ENCODE measurements at places on chromosomes 13 and 19. TPM values are rescaled to one million over a fixed set of nuclear protein-coding genes. Genes with fewer than 3 reads are reported as not detected.

C19orf73 gene
- 1.2 TPM for total RNA-seq

C19orf38 gene
- total RNA-seq = not detected

IFI30 gene
- 2.2 TPM for total RNA-seq

TNFSF13B gene
- total RNA-seq = 0.66 TPM

RFPL4A gene
- 0.13 TPM for total RNA-seq

ZNF682 gene
- 1.7 TPM for total RNA-seq

RB1 gene
- 21.4 TPM for total RNA-seq

SOHLH2 gene
- total RNA-seq = 0.07 TPM

CARS2 gene
- 47.4 TPM for total RNA-seq

PPM1N gene
- total RNA-seq = 0.92 TPM

ZNF677 gene
- total RNA-seq = 17.8 TPM

PABPC3 gene
- total RNA-seq = 0.11 TPM

ZIC2 gene
- total RNA-seq = not detected

SSC5D gene
- 0.13 TPM for total RNA-seq

RNF225 gene
- not detected for total RNA-seq

ZNF135 gene
- total RNA-seq = 0.46 TPM

CGB2 gene
- total RNA-seq = not detected

SELENOV gene
- not detected for total RNA-seq
